ENCODE measurements at places on chromosomes 6 and 20.

DNA sequence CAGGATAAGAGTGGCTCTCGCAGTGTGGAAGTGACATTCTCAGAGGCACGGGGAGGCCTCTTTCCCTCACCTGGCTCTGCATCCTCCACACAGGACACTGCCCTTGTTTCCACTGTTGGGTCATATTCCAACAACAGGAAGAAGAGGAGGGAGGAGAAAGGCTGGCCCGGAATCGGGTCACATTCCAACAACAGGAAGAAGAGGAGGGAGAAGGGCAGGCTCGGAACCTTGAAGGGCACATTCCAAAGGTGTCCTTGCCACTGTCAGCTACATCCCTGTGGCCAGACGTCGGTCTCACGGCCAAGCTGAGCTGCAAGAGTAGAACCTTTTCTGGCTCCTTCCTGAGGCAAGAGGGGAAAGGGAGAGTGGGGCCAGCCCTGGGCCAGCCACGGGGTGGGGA is 25.4 kb downstream of the CHRNA4 start:
- DNase-seq = no peak

DNA sequence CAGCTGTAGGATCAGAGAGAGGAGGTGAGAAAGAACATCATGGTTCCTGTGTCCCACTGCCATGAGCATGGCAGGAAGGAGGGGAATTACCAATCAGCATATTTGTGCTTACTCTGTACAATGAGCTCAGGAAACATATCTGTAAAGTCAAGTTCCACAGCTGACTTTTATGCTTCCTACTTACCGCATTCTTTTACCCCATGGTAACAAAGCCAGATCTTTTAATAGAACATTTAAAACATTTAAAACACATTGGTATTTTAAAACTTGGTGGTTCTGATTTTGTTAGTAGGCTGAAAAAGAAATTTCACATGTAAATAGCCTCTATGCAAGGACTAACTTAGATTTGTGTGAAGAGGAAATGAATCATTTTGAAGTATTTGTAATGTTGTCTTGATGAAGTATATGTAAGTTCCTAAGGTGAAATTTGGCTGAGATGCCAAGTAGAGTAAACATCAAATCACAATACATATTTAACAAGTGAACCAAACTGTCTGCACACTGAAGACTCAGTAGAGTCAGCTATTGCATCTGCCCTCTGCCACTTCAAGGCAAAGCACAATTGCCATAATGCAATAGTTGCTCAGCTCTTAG is 114.7 kb downstream of the GJA10 start:
- no peak for DNase-seq

DNA sequence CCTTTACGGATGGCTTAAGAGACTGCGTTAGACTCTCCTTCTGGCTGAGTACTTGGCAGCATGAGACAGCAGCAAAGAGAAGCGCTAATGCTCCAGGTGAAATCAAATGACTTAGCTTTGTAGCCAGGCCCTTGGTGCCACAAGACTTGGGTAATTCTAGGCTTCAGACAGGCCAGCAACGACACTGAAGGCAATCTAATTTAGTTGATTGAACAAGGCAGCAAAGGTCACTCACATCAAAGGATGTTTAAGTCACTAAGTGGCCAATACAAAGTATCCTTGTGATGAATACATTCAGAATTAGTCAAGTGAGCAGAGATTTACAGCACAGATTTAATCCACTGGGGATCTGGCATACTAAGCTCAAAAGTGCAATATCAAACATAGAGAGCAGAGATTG is 113.2 kb downstream of the FAM83B start:
- DNase-seq = no peak

DNA sequence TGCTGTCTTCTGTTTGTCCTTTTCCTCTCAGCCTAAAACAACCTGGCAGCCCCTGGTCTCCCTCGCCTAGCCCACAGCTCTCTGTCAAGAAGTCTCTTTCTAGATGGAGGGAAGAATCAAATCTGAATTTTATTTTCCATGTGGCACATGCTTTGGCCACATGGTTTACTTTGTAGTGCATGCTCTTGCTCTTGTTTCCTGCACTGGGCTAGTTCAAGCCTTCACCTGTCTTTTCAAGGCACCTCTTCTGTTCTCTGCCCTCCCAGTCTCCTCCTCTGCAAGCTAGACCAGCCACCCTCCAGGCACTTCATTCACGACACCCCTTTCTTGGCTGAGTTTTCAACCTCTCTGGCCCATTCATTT is 7.6 kb downstream of the PPP1R14C start:
- no peak for DNase-seq

DNA sequence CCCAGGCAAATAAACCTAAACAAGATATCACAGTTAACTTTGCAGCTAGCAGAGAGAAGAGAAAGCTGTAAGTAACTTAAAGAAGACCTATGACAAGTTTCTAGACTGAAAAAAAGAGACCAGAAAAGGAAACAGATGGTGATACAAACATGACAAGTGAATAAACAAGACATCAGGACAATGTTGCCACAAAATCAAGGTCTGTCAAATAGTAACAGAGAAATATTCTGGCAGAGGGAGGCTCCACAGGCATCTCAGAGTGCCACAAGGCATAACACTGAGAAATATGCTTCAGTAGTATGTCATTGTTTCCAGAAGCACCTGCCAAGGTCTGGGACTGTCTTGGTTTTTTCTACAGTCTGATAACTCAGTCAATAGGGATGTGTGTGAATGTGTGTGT is 332.2 kb downstream of the KHDRBS2 start:
- DNase-seq = no peak

DNA sequence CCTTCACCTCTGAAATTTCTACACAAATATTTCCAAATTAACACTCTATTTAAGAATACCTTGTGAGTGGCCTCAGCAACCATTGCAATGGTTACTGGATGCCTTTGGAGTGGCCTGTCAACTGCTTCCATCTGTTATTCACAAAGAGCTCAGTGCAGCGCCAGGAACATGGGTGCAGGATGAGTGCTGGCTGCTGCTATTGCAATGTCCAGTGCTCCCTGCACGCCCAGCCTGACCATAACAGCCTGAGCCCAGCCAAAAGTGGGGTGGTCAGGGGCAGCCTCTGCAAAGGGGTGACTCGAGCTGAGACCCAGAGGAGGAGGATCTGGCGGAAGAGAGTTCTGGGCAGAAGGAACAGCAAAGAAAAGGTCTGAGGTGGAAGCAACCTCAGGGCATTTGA is 18.4 kb downstream of the CASS4 start:
- no peak for DNase-seq

DNA sequence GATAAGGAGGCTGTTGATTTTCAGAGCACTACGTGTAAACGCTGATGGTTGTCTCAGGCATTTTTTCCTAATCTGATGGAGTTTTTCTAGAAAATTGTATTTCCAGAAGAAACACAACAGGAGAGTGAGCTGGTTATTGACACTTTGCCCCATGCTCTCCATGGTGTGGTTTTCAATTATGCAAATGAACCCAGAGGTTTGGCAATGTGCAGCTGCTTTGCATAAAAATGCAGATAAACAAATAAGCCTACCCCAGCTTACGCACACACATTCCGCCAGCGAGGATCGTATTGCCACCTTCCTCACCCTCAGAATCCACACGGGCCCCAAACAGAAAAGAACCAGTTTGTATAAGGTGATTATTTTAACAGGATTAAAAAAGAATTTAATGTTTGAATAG is 45.1 kb upstream of the FRMD1 start:
- no peak for DNase-seq

- no peak for DNase-seq
Measured at GRCh38 chr6:149335924-149336608, 18.6 kb downstream of the TAB2 start.

DNA sequence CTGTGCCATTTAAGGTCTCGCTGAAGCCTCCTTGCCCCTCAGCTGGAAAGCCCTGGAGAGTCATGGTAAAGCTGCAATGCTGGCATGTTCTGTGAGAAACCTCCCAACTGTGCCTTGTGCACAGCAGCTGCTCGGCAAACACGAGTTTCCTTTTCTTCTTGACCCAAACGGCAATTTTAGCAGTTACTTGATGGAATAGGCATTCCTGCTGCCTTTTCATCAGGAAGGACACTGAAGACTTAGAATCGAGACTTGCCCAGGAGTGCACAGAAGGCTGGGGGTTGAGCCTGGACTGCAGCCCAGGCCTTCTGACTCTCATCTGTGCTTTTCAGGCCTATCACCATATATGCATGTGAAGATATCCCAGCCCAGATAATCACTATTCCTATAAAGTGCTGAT is 28.7 kb upstream of the CLDN20 start:
- no peak for DNase-seq

- no peak for DNase-seq
Measured at GRCh38 chr20:48858075-48858790, 30.4 kb upstream of the PREX1 start.

DNA sequence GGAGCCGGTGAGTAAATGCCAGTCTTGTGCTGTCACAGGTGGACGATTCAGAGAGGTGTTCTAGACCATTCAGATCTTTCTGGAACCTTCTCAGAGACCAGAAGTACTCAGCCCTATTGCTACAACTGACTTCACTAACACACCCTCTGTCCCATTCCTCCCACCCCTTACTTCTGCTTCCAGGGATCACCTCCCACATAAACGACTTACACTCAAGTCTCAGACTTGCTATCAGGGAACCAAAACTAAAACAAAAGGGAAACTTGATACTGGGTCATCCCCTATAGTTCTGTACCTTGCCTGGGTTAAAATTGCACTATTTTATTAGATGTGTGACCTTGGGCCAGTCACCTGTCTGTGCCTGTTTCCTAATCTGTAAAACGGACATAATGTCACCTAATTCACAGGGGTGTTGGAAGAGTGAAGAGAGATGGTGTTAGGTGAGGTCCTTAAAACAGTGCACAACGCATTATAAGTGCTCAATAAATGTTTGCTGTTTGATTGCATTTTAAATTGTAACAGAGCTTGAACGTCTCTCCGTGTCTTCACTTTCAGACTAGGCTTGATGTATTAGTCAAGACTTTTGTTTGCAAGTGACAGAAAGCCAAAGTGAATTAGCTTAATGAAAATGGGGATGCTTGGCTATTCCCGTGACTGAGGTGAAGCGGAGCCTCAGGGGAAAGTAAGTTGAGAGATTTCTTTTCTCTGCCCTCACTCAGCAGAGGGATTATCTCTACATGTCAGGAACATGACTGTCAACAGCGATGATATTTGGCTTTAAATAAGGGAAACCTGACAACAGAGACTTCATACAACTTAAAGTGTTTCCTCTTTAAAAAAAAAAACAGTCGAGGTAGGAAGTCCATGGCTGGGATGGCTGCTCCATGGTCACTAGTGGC is 3.0 kb upstream of the SRXN1 start:
- no peak for DNase-seq

- DNase-seq = no peak
Measured at GRCh38 chr20:21104466-21104761, 1.7 kb downstream of the LINC00237 start.

DNA sequence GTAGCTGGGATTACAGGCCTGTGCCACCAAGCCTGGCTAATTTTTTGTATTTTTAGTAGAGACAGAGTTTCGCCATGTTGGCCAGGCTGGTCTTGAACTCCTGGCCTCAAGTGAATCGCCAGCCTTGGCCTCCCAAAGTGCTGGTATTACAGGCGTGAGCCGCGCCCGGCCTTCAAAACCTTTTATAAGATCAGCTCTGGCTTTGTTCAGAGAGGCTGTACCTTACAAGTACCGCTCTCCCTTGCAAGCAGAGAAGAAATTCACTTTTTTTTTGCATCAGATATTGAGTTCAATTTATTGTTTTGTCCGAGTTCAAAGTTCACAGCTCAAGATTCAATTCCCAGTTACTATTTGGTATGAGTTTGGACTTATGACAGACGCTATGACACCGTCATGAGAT is 1.9 kb upstream of the DNAAF9 start:
- DNase-seq = no peak

GRCh38 chr20:52168116-52168515 is 23.5 kb downstream of the ZFP64 start:
- no peak for DNase-seq

DNA sequence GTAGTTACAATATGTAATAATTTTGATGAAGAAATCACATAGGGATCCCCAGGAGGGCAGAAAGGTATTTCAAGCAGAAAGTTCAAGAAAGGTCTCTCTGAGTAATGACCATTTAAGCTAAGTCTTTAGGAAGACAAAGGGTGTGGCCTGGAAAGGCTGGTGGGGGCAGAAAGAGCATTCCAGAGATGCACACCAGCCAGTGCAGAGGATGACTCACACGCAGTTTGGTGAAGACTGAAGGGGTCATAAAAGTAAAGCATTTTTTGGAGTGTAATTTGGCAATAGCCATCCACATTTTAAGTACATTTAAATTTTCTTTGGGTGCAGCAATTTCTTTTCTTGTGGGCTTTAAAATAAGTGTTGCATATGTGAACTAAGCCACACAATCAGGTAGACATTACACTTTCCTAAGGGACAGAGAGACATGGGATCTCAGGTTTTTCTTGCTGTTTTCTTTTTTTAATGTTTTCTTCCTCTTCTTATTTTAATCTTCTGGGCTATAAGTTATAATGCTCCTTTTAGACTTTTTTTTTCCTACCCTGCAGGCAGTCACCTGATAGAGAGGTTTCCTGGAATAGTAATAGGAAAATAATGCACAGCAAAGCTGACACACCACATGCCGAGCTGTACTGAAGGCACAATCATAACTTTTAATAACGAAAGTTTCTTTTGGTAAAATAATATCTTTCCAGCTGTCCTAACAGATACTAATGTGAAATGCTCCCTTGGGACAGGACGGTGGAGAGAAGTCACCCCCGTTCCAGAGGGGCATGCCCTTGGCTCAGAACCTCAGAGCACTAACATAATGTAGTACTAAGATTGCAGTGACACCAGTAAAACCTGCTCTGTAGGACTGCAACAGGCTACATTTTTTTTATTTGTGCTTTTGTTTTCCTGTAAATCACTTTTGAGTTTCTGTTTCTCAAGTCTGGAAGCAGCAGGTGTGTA is 49.6 kb upstream of the PTPRK start:
- no peak for DNase-seq

DNA sequence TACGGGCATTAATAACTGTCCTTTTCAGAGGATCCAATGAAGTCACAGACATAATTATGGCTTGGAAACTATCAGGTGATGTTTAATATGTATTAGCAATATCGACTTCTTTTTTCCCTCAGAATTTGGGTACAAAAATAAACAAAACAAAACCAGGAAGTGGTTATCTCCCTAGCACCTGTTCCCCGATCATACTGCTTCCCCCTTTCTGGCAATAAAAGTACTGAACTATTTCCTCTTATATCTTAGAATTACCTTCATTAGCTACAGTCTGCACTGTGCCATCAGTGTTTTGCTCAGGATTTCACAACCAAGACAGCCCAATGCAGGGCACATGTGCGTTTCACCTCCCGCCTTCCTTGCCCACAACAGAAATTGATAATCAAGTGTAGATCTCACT is 216.9 kb upstream of the BTBD3 start:
- no peak for DNase-seq

DNA sequence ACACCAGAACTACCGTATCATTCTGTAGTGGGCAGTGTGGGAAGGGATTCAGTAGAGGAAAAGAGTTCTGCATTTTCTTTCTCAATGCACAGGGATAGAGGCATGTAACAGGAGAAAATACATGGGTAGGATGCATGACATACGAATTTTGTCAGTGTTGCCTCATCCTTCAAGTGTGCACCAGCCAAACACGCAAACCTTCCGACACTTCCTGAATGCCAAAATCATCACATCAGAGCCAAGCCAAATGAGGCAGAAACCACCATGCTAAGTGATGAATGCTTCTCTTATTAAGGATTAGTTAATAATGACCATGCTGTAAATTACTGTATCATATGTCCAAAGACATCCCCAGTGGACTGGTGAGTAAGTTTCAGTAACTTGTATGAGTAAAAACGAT is 27.3 kb downstream of the RAMACL start:
- no peak for DNase-seq

- no peak for DNase-seq
Measured at GRCh38 chr6:118650582-118651281, 659 bp downstream of the CEP85L start.

- no peak for DNase-seq
Measured at GRCh38 chr20:52454660-52455059, 263.1 kb upstream of the ZFP64 start.
